Left ventricle myocardium superior (tissue), 1 donor: ENCODE measurements at places on chromosomes 3 and 15. TPM values are rescaled to one million over a fixed set of nuclear protein-coding genes. Genes with fewer than 3 reads are reported as not detected.
A peak's percentile ranks its signal among the peaks of the same experiment; 100 is the strongest.

PPARG gene
- total RNA-seq: 24.0 TPM

- DNase-seq: no peak
These were observed 192.1 kb upstream of the EOMES start for GRCh38 chr3:27914199-27914598.

IL17RC gene
- 36.0 TPM for total RNA-seq

DNA sequence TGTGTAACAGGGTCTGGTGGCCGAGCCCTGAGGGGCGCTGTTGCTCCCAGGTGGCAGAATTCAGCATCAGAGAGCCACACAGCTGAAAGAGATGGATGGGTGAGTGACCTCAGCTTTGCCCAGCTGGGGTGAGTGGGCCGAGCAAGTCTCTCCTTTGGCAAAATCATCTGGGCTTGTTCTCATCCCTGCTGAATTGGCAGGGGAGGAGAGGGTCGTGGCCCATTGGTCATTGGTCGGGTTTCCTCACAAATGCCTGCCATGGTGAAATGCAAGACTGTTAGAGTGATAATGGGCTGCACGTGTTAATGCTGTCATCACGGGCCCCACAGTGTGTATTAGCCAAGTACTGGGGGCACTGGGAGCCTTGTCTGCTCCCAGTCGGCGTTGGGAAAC, 15.9 kb downstream of the ABHD2 start:
- peak; percentile 63 for DNase-seq
